ENCODE measurements at places on chromosomes 5 and 9. TPM values are rescaled to one million over a fixed set of nuclear protein-coding genes. Genes with fewer than 3 reads are reported as not detected.

The NR5A1 gene
- not detected for total RNA-seq

The TCERG1 gene
- 90.2 TPM for total RNA-seq

The OR13C3 gene
- not detected for total RNA-seq

The DRD1 gene
- not detected for total RNA-seq

The MAP1B gene
- total RNA-seq: not detected

The FAM169A gene
- 11.6 TPM for total RNA-seq

The LCN10 gene
- 1.0 TPM for total RNA-seq

The SLC25A2 gene
- 0.99 TPM for total RNA-seq

The CAST gene
- 165 TPM for total RNA-seq

The CHSY3 gene
- total RNA-seq: not detected

The IRF1 gene
- 238 TPM for total RNA-seq

The CEL gene
- total RNA-seq: 2.3 TPM

The STK32A gene
- total RNA-seq: not detected

The ZNF366 gene
- 0.40 TPM for total RNA-seq

The PAEP gene
- total RNA-seq: not detected

The SPATA9 gene
- total RNA-seq: not detected

The ITGA1 gene
- 23.6 TPM for total RNA-seq

The FOXD4 gene
- total RNA-seq: 0.17 TPM

The SCGB3A2 gene
- total RNA-seq: not detected

The SHC3 gene
- total RNA-seq: not detected

The GCNT4 gene
- 5.3 TPM for total RNA-seq

The DMRTA1 gene
- total RNA-seq: not detected

The IL4 gene
- 1.8 TPM for total RNA-seq

The MEIKIN gene
- total RNA-seq: 0.55 TPM

The FPGS gene
- 108 TPM for total RNA-seq

The SPATA31E1 gene
- total RNA-seq: not detected

The CD72 gene
- 15.3 TPM for total RNA-seq

The TEX48 gene
- not detected for total RNA-seq

The LHX3 gene
- not detected for total RNA-seq

The INSL4 gene
- not detected for total RNA-seq

The ZNF608 gene
- total RNA-seq: not detected

The SLC27A4 gene
- total RNA-seq: 13.9 TPM

The FAM221B gene
- not detected for total RNA-seq

The STPG3 gene
- total RNA-seq: not detected

The SLC45A2 gene
- 0.40 TPM for total RNA-seq

The SEMA5A gene
- 0.14 TPM for total RNA-seq

The LHX2 gene
- total RNA-seq: not detected

The HK3 gene
- total RNA-seq: 1.3 TPM

The IFNW1 gene
- total RNA-seq: not detected

The KIF4B gene
- total RNA-seq: not detected

The PCDHGC4 gene
- not detected for total RNA-seq

All from activated naive CD8-positive, alpha-beta T cell treated with anti-CD3 and anti-CD28 coated beads, Interleukin-2, amount 10 ng/mL, durations not matched to agents 7 days and 5 days (primary cell).